LoVo (cell line): ENCODE measurements at places on chromosomes 12 and 14.

DNA sequence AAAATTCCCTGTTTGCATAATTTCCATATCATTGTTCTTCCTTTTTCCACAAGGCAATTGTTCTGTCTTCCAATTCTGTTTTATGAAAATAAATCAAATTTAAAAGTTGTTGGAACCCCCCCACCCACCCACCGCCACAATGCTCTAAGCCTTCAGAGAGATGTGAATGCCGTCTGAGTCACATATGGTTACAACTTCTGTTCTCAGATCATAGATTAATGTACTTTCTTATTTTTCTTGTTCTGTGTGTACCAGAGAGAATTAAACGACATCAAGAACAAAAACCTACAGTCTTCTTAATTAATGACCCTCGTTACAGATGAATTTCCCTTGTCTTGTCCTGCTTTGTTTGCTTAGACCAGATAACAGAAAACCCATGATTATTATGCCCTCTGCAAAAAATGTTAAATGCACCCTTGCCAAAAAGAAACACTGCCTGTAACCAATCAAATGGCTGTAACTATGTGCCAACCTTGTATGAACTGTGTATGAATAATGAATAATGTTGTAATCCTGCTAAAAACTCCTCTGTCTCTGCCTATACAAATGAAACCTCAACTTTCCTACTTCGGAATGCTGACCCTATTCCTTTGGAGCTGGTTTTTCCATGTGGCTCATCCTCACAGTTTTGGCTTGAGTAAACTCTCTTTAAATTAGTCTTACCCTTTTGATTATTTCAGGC, 14.0 kb downstream of the OR6S1 start:
- DNase-seq: no peak

DNA sequence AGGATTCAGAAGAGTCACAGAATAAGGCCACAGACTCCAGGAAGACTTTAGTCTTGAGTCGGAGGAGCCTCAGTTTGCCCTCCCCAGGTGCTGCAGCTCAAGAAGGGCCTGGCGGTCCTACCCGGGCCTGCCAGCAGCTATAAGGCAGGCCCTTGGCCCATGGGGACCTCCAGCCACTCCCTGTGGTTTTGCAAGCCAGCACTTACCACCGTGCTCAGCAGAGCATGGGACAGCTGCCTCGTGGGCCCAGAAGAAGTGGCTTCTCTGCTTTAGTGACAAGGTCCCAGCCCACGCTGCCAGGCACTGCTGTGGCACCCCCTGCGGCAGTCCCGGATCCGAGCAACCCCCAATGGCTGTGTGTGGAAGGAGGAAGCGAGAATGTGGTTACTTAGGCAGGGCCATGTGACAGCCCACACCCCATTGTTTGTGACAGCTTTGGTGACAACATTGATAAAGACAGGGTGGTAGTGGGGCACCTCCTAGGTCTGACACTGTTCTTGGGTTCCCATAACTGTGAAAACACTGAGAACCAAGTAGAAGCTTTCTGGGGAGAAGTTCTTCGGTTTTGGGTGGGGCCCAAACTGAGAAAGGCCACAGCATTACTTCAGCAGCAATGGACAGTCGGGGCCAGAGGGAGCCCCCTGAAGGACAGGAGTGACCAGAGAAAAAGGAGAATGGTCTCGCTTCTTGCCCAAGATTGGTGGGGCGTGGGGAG, at the start of gene SELPLG:
SELPLG (minus strand) TSS at position 361 of the 715 bp plus-strand sequence. CDS start 9,587 bp downstream, outside the sequence.
- DNase-seq: no peak

- no peak for DNase-seq
Observed at GRCh38 chr12:4164559-4165558, 108.7 kb upstream of the CCND2 start.

DNA sequence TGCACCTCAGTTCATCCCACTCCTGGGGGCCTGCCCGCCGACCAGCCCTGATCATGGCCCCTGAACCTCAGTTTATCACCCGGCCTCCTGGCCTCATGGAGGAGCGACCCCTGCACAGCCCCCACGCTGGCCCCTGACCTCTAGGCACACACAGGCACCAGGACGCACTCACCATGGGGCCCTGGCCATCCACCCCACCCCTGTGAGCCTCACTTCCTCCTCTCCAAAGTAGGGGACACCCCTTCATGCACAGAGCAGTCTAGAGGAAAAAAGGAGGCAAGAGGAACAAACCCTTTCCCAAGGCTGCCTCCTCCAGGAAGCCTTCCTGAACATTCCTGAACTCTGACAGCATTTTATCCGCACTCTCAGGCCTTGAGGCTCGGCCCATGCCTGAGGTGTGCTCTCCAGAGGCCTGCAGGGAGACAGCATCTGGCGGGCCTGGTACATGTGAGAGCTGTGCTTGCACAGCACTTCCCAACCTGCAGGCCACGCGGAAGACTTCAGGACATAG, 39.4 kb downstream of the CCNK start:
- DNase-seq: no peak

DNA sequence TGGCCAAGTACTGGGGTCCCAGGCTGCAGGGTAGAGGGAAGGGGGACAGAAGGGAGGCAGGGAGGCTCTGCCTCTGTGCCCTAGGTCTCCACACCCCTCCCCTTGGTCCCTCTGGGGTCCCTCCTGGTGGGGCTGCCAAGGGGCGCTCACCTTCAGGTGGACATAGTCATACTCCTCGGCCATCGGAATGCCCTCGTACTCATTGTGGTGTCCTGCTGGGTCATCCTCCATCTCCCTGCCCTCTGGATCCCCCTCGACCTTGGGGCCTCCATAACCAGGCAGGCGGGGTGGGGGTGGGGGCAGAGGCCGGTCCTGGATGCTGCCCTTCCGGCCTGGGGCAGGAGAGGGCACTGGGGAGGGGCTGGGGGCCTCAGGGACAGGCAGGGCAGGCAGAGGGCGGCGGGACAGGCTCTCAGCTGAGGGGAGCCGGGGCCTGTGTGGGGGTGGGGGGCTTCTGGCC, 5.8 kb downstream of the EFS start:
- DNase-seq: no peak

- no peak for DNase-seq
Observed at GRCh38 chr12:80353254-80353653, 90.8 kb upstream of the PTPRQ start.

DNA sequence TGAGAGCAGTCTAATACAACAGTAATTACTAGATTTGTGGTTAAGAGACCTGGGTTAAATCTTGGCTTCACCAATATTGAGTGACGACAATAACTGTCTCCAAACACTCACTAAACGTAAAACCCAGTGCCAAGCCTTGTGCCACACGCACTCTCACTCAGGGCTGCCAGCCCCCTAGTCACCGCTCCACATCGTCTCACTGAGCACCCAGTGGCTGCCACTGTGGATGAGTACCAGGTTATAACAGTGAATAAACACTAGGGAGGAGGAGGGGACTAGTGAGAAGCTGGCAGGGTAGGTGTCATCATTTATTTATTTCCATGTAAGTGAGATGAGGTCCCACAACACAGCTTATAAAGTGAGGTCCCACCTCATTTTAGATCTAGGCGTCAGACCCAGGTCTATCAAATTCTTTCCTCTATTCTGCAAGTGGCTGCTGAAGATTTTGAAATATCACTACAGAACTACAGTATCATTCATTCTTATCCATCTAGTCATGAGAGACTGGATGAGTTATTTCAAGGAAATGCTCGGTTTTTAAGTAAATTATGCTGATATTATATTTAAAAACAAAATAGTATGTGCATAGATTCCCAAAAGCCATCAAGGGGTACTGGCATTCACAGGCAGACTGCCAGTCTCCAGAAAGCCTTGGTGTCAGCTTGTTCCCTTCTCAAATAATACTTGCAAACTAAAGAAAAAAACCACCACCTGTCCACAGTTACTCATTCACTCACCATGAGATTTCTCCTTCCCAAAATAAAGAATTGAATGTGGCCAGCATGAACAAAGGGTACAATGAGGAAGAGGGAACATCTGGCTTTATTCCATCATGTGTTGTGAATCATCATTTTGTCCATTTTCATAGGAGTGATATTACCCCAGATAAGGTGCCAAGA, 84.0 kb downstream of the PTPN21 start:
- no peak for DNase-seq

- DNase-seq: no peak
Observed at GRCh38 chr14:28012629-28013415, 753.8 kb upstream of the FOXG1 start.

DNA sequence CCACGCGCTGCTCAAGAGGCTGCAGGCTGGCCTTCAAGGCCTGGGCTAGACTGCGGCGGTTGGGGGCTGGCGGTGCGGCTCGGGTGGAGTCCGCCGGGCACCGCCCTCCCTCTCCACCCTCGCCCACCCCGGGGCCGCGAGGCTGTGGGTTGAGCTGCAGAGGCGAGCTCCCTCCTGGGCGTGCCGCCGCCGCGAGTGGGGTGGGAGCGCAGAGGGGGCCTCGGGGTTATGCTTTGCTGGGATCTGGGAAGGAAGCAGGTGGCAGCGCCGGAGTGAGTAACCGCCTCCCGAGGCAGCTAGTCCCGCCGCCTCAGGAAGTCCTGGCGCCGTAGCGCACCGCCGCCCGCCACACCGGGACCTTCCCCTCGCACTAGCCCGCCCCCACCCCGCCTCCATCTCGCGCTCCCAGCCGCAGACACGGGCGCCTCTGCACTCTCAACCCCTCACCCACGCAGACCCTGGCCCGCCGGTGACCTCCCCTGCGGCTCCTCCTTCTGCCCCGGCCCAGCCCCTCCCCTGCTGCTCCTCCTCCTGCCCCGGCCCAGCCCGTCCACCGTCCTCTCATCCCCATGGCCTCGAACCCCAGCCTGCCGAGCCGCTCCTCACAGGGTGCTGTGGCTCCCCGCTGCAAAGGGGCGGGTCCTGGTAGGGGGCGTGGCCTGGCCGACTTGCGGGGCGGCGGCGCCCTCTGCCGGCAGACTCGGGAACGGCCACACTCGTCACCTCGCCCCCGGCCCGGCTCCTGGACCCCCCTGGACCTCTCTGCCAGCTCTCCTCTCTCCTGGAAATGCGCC, 16.6 kb downstream of the TAMALIN start:
- DNase-seq: peak; percentile 95

DNA sequence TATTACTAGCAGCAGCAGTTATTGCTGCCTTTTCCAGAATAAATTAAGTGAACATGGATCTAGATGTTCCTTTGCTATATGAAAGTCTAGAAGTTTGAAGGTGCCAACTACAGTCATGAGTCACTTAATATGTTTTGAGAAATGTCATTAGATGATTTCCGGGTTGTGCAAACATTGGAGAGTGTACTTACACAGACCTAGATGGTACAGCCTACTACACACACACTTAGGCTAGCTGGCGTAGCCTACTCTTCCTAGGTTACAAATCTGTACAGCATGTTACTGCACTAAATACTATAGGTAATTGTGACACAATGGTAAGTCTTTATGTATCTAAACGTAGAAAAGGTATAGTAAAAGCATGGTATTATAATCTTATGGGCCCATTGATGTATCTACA, 368.1 kb downstream of the PDZRN4 start:
- no peak for DNase-seq

- DNase-seq: no peak
Observed at GRCh38 chr12:45331552-45331951, 115.7 kb downstream of the ANO6 start.

DNA sequence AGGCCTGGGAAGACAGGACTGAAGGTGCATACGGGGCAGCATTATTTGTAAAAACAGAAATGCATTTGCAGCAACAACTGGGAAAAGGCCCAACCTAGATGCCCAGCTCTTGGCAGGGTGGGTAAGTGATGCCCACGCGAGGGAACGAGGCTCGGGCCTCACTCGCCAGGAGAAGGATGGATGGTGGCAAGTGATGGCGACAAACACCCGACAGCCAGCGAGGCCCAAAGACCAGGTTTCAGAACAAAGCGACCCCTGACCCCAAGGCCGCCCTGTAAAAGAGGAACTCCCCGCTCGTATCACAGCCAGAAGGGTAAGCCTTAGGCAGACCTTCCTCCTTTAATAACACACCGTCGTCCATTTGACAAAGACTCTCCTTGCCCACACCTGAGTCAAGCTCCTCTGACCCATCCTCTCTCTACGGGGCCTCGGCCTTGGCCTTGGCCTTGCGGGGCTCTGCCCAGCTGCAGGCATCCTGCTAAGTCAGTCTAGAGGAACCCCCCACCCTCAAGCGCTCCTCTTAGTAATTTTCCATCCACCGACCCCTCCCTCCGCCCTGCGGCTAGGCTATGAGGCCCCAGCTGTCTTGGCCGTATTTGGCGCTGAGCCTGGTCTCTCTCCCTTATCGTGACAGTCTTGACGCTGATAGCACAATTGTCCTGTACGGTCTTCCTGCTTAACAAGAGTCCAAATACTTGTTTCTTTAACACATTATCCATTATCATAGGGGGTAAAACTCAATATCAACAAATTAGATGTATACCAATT, 80.2 kb downstream of the NCOR2 start:
- DNase-seq: no peak

DNA sequence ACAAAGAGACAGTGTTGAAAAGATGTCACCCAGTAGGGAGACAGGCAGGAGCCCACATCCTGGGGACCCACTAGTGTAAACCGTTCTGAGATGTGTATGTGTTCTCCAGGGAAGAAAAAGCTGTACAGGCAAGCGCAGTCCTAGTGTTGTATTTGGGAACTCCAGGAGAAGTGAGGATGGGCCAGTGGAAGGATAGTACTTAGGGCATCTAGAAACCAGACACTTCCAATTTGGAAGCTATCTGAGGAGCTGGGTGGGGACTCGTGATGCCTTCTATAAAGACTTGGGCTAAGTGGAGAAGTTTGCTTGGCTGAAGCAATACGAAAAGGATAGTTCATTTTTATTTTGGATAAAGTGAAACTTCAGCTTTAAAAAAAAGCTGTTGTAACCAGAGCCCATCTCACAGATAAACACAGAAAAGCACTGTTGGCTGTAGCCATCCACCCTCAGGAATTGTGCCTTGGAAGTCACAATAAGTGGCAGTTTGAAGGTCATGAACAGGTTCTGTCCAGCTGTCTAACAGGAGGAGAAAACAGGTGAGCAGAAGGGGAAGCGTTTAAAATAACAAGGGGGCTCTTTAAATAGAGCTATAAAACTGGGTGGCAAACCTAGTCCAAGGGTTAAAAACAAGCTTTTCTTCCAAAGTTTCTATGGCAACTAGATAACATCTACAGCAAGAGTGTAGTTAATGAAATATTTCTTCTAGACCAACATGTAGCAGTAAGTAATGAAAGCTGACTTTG, 108.0 kb upstream of the ARHGAP5 start:
- peak; percentile 60 for DNase-seq

DNA sequence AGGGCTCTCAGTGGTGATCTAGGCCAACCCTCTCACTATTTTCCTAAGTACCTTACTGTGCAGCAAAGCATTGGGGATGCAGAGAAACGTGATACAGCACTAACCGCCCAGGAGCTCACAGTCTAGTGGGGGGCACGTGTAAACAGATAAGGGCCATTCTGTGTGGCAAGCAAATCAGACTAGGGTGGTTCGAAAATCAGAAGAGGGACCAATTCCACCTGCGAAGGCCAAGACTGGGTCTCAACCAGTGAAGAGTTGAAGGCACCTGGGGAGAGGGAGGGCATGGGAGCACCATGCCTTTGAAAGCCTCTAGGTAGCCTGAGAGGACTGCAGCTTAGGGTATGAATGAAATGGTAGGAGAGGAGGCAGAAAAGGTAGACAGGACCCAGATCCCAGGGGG, 2.2 kb downstream of the PITPNM2 start:
- DNase-seq: no peak

- no peak for DNase-seq
Observed at GRCh38 chr12:6234906-6235305, 34.7 kb downstream of the CD9 start.
